ENCODE measurements at places on chromosomes 1 and 21.
A peak's percentile ranks its signal among the peaks of the same experiment; 100 is the strongest.

DNA sequence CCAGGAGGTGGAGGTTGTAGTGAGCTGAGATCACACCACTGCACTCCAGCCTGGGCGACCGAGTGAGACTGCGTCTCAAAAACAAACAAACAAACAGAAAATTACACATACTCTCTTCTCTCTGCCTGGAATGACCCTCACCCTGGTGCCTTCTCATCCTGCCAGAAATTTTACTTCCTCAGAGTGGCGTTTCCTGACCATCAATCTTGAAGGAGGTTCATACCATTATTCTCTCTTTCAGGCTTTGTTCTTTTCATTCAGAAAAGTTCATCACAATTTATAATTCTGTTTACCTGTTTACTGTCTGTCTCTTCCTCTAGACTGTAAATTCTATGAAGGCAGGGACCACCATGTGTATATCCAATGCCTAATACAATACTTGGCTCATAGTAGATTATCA lies 79.3 kb downstream of the RPS6KA1 start:
- peak; percentile 18 for DNase-seq

GRCh38 chr21:33121715-33122475 lies 52.0 kb downstream of the OLIG1 start:
- peak; percentile 32 for DNase-seq

GRCh38 chr1:193741228-193741627 lies 554.8 kb upstream of the B3GALT2 start:
- DNase-seq = no peak

DNA sequence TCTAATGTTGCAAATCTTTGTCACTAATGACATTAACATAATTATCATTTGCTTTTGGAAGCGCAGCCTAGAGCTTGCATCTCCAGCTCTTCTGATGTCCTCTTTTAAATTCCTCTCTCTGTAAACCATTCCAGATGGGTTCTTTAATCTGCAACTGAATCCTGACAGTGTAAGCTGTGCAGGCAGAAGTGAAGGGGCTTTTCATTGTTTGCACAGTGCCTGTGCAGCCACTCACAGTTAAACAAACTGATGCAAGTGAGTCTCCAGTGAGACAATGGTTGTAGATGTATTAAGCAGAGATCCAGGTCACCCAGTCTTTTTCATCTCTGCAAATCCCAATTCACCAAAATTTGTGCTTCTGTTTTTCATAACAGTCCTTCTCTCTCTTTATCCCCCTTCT lies 22.5 kb upstream of the FCRL5 start:
- DNase-seq = no peak

GRCh38 chr1:228276174-228276831 lies 68.5 kb downstream of the OBSCN start:
- no peak for DNase-seq

- no peak for DNase-seq
These were observed 118.8 kb upstream of the IRF2BP2 start for GRCh38 chr1:234728740-234729139.

- DNase-seq = no peak
These were observed 4.3 kb upstream of the ZBTB7B start for GRCh38 chr1:154998201-154998780.

DNA sequence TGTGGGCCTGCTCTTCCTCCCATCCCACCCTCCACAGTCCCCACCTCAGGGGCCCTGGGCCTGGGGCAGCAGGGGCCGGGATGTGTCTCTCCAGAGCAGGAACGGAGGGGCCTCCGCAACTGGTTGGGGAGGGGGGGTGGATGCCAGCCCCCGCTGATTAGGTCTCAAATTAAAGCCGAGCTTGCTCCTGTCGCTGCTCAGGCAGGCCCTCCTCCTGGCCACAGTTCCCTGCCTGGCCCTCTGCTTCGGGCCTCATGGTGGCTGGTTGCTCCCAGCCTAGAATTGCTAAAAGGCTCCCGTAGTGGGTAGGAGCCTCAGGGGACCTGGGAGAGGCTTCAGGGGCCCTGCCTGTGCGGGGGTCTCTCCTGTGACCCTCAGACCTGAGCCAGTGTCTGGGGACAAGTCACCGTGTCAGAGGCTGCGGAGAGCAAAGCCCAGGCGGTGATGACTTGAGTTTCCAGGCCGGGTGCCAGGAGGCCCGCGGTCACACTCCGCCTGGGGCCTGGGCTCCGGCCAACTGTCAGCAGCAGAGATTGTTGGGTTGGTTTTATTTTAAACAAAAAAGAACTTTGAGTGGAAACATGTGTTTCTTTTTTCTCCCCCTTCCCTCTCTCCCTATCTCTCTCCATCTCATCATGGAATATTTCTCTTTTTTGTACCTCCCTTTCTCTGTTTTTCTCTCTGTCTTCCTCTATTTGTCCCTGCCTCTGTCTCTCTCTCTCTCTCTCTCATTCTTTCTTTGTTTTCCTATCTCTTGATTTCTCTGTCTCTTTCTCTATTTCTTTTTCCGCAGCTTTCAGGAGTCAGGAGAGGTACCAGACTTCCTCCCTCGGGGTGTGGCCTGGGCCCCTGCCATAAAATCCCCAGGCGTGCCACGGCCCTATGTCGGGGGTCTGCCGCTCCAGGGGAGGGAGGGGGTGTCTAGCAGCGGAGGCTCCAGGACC lies 20.0 kb upstream of the EPHA2 start:
- DNase-seq = peak; percentile 94

DNA sequence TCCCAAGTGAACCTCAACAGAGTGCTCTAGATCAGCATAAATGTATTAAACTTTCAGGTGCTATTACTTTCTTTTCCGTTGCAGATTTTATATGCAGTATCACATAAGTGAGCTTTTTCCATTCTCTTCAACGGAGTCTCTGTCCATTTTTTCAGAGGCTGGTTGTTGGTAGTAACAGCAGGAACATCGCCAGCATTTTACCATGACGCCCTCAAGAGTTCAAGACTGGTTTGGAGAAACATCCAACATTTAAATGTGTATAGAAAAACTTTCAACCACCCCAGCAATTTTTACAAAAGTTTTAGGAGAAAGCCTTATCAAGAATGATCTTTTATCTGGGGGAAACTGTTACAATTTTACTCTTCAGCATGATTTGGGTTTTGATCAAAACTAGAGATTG lies 117.0 kb downstream of the TGFB2 start:
- DNase-seq = no peak

GRCh38 chr1:223556414-223557129 lies 108.9 kb downstream of the CAPN8 start:
- DNase-seq = peak; percentile 6

Data from fibroblast of skin of scalp (primary cell).